Tibial nerve (tissue), 4 donors: ENCODE measurements at places on chromosomes 13 and 19.

- peak; percentile 12 for DNase-seq
Measured at GRCh38 chr19:18733196-18733647, 49.7 kb downstream of the CRTC1 start.

DNA sequence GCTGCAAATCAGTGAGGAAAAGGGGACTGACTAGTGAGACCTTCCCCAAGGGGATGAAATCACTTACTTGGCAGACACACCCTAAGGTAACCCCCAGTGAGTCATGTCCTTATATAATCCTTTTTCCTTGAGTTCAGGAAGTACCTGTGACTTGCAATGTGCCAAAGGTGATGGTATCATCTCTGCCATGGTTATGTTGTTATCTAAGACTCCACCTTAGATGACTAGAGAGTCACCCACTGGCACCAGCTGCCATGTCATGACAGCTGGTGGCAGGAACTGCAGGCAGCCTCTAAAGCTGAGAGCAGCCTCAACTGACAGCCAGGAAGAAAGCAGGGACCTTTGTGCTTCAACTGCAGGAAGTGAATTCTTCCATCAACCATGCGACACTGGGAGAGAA lies 12.5 kb downstream of the PBX4 start:
- no peak for DNase-seq

DNA sequence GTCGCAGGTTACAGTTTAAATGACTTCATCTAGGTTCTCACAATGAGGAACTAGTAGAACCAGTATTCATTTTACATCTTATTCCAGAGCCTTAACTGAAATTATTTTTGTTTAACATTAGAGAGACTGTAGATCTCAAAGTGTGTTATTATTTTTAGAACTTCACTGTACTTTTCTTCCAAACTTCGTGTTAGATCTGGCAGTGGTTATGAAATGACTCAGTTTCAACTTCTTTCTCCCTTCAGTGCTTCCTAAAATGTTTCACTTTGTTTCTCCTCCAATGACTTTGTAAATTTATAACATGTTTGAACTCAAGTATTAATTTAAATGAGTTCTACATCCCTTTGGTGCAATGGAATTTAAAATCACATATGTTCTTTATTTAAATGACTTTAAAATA lies 139.3 kb downstream of the PCDH9 start:
- no peak for DNase-seq

GRCh38 chr19:41352609-41353465 lies 885 bp downstream of the TGFB1 start:
- DNase-seq, result peak; percentile 44

GRCh38 chr13:31499274-31499673 lies 240.1 kb upstream of the RXFP2 start:
- DNase-seq, result no peak

GRCh38 chr13:94140511-94140910 lies 339.0 kb downstream of the DCT start:
- no peak for DNase-seq

DNA sequence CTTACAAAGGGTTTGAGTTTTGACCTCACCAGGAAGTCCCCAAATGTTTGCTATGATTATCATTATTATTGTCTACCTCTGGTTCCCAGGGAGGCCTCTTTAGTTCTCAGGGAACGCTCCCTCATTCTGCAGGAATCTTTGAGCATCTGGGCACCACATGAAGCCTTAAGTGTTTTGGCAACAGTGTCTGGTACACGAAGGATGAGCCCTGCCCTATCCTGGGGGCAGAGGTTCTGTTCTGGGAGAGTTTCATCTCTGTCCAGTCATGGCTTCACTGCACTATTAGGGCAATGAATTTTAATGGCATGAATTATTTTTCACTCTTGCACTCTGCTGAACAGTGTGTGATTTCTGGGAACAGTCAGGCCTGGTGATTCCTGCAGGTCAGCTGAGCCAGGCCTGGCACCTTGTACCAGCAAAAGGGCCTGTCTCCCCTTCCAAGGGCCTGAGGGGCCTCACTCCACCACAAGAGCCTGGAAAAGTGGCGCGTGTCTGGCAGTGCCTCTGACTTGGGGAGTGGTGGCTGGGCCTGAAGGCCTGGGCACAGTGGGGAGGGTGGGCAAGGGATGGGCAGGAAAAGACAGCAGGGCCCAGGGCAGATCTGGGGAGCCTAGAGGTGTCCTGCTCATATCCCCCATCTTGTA lies 4.6 kb downstream of the FAM187B start:
- no peak for DNase-seq

DNA sequence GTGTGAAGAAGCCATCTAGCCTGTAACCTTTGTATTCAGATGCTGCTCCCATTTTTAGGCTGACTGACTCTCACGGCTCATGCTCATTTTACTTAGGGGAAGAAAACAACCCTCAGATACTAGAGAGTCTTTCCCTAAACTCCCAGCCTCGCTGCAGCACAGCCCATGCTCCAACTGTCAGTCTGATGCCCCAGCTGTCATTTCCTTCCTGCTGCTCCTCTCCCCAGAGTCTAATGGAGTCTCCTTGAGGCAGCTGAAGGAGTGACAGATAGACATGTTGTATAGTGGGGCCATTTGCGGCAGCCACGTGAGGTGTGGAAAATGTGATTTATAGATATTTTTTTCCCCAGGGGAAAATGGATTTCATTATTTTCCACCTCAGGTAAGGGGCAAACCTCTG lies 59.2 kb upstream of the OLFM4 start:
- no peak for DNase-seq

DNA sequence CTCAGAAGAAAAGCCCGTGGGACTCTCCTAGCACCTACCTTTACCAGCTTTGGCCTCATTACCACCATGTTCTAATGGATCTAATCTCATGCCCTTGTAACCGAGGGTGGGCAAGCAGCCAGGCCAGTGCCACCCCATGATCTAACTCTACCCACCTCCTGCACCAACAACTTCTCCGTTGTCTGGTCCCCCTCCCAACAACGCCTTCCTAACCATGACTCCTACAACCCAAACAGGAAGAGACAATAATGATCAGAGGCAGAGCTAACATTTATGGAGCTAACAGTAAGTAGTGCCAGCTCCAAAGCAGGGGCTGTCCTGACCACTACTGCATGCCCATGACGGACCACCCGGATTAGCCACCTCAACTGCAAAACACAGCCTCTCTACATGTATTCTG lies 3.5 kb downstream of the USP12 start:
- DNase-seq, result no peak

- DNase-seq, result no peak
Measured at GRCh38 chr13:65011378-65011777, 2218.8 kb downstream of the PCDH9 start.
